Stimulated activated CD4-positive, alpha-beta T cell treated with anti-CD3 and anti-CD28 coated beads, TNF-alpha, amount 100 ng/mL, for 1 hour (primary cell): ENCODE measurements at places on chromosomes 2 and 18.

- no peak for DNase-seq
These were observed 55.1 kb upstream of the TTC27 start for GRCh38 chr2:32572737-32573136.

GRCh38 chr2:218679119-218679518, 7.2 kb downstream of the STK36 start:
- no peak for DNase-seq

- no peak for DNase-seq
These were observed 105.7 kb upstream of the RPRM start for GRCh38 chr2:153584244-153584643.

DNA sequence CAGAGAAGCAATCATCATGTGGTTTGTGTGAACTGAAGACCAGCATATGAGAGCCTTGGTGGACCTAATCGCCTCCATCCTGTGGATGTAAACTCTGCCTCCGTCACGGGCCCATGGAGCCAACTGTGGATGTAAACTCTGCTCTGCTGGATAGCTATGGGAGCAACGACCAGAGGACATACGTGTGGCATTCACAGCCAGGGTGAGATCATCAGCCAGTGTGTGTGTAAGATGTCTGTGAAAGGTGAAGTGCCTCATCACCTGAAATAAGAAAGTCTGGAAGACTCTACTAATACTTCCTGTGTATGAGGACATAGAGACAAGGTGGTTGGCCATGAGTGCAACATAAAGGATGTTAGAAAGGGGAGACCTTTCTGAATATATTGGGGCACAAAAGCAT, 63.5 kb downstream of the CYB5A start:
- no peak for DNase-seq

DNA sequence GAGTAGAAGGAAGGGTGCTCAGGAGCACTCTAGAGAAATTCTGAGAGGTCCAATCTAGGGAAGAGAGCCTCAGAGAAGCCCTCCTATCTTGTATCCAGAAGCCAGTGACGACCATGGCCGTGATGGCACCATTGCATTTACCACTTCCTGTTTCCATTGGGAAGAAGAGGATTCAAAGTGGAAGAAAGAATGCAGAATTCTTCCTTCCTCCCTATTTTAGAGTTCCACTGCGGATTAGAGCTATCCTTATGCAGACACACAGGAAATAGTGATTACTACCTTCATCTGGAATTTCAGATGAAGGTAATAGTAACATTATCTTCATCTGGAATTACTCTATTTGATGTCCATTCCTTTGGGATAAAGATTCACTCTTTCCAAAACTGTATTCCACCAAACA, 45.6 kb upstream of the PCBP1 start:
- DNase-seq = no peak

DNA sequence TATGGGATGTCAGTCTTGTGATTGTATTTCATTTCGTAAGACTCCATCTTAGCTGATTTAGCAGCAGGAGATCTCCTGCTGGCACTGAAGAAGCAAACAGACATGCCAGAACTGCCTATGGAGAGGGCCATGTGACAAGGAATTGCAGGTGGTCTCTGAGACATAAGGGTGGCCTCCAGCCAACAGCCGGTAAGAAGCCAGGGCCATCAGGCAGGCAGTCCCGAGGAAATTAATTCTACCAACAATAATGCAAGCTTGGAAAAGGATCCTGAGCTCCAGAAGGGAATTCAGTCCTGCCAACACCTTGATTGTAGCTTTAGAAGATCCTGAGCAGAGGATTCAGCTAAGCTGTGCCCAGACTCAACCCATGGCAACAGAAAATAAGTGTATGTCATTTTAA, 87.1 kb upstream of the DNAJC10 start:
- DNase-seq = no peak

- DNase-seq = no peak
These were observed 48.5 kb downstream of the RTN4 start for GRCh38 chr2:55001716-55002115.

DNA sequence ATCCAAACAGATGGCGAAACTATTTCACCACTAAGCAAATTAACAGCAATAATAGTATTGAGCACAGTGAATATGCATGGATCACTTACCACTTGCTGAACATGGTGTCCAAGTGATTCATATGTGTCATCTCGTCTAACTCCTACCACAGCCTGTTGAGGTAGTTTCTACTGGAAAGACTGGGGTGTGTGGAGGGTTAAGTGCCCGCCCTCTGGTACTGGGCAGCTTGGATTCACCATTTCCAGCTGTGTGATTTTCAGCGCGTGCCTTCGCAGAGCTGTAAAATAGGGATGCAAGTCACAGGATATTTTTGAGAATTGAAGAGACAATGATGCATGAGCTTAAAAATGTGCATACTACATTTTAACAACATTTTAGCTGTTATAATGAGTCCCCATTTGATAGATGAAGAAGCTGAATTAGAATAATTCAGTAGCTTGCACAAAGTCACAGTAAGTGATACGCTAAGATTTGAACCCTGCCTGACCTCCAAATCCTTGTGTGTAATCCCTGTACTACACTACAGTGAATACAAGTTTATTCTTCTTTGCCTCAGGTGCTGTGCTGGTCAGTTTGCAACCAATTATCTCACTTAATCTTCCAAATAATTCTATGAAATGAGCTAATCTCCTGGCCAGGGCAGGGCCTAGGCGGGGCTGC, 75.2 kb upstream of the SIX2 start:
- DNase-seq = no peak

GRCh38 chr2:190574169-190574568, 39.6 kb upstream of the NEMP2 start:
- DNase-seq = no peak

GRCh38 chr2:46632349-46632748, 153.0 kb downstream of the TMEM247 start:
- DNase-seq = no peak

DNA sequence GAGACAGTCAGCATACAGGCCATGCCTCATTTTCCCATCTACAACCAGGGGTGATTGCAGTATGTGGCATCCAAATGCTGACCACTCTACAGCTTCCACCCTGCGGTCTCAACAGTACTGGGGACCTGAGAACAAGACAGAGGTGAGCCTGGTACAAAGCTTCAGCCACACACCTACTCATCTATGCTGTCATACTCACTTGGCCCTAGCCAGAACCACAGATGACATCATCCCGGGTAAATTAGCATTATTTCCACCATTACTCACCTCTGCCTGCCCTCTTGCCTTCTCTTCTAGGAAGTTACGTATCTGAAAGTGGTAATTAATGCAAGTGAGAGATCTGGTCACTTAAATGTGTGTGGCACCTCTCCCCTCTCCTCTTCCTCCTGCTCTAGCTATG, 208.2 kb upstream of the ARL4C start:
- DNase-seq = no peak
